ENCODE measurements at places on chromosomes 11 and 22.

- no peak for DNase-seq
Measured at GRCh38 chr22:35868938-35869337, 151.3 kb downstream of the APOL5 start.

DNA sequence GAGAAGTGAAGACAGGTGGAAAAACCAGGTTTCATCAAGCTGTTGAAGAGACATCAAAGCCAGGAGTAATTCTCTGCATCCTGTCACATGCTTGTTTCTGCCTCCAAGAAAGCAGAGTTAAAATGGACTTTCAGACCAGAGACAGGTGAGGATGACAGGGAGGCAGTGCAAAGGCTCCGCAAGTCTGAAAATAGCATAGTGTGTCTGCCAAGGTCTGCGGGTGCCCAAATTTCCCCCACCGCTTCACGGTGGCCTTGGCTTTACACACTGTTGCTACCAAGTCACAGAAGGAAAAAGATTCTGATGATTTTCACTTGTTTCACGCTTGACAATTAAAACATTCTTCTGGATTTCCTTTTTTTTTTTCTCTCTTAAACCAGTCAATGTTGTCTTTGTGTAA, 44.2 kb downstream of the SNX19 start:
- no peak for DNase-seq

DNA sequence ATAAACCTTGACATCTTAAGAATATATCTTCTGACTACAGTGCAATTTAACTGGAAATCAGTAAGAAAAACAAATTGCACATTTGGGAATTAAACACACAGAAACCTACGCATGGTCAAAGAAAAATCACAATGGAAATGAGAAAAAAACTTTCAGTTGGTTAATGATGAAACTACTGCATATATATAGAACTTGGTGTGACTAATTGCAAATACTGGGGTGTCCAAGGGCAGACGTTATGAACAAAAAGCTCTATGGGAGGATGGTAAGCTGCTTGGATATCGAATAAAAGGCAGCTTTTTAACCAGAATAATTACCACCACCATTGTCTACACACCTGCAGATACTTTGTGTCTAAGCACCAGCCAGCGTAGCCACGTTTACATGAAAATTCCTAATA, 791 bp downstream of the GDPD4 start:
- DNase-seq: no peak

GRCh38 chr11:63993993-63994392, 7.8 kb downstream of the OTUB1 start:
- DNase-seq: no peak

- no peak for DNase-seq
Measured at GRCh38 chr22:22060200-22061084, 77.9 kb upstream of the TOP3B start.

- DNase-seq: no peak
Measured at GRCh38 chr11:71563406-71563805, 2.0 kb upstream of the KRTAP5-10 start.

DNA sequence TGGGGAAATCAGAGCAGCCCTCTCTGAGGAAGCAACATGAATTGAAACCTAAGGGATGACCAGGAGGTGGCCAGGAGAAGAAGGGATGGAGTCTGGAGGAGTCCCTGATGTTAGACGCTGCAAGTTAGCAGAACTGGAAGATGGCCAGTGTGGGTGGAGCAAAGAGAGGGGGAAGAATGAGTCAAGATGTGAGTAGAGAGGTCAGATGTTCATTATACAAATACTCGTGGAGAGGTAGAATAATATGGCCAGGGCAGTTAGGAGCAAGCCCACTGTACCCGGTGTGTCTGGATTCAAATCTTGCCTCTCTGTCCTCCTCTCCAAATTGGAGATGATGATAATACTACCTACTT, 242.0 kb downstream of the TENM4 start:
- DNase-seq: no peak
